ENCODE measurements at places on chromosomes 6 and 20. TPM values are rescaled to one million over a fixed set of nuclear protein-coding genes. Genes with fewer than 3 reads are reported as not detected.

- peak; percentile 80 for DNase-seq
Measured at GRCh38 chr6:160520043-160520904, 143.8 kb downstream of the LPA start.

DNA sequence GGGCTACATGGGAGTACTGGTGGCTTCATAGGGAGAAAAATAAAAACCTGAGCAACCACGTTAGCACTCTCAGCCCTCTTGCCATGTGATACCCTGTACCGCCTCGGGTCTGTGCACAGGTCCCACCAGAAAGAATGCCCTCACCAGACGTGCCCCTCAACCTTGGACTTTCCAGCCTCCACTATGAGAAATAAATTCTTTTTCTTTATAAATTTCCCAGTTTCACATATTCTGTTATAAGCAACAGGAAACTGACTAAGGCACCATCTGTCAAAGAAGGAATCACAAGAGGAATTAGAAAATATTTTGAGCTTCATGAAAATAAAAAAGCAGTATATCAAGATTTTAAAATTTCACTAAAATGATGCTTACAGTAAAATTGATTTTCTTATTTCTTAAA is 168.4 kb upstream of the BMP5 start:
- no peak for DNase-seq

GRCh38 chr6:47308198-47308517 is 1.5 kb downstream of the TNFRSF21 start:
- DNase-seq: peak; percentile 1

DNA sequence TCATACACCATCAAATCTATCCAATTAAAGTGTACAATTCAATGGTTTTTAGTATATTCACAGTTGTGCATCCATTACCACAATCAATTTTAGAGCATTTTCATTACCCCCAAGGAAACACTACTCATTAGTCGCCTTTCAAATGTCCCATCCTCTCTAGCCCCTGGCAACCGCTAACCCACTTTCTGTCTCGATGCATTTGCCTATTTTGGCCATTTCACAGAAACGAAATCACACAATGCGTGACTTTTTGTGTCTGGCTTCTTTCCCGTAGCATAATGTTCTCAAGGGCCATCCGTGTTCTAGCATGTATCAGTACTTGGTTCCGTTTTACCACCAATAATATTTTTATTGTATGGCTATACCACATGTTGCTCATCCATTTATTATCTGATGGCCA is 51.7 kb downstream of the PPP1R3G start:
- no peak for DNase-seq

DNA sequence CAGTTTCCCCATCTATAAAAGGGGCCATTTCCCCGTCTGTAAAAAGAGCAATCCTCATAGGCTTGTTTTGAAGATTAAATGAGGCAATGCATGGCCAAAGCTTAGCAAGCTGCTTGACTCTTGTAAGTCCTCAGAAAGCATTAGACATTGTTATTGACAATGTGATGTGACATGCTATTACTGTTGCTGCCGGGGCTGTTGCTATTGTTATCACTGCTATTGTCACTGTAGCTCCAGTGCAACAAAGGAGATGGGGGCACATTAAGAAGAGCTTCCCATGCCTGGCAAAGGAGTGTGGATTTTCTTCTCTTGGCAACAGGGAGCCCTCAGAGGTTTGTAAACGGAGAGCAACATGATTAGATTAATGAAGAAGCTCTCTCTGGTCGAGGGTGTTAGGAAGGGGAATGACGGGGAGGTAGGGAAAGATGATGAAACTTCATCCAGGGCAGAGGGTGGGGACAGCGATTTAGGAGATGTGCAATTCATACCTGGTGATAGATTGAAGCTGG is 33.1 kb upstream of the FAM83D start:
- no peak for DNase-seq

- no peak for DNase-seq
Measured at GRCh38 chr6:142537612-142538478, 236.0 kb downstream of the ADGRG6 start.

DNA sequence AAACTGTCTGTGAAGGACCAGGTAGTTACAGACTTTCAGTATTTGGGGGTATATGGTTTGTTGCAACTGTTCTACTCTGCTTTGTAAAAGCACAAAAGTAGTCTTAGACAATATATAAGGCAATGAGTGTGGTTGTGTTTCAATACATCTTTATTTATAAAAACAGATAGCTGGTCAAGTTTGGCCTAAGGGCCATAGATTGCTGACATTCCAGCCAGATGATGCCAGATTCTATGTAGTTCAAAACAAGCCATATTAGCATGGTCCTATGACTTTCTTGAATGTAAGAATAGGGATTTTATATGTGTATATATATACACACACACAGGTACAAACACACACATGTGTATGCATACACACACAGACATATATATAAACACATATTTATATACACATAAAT is 201.8 kb downstream of the GRIK2 start:
- no peak for DNase-seq

DNA sequence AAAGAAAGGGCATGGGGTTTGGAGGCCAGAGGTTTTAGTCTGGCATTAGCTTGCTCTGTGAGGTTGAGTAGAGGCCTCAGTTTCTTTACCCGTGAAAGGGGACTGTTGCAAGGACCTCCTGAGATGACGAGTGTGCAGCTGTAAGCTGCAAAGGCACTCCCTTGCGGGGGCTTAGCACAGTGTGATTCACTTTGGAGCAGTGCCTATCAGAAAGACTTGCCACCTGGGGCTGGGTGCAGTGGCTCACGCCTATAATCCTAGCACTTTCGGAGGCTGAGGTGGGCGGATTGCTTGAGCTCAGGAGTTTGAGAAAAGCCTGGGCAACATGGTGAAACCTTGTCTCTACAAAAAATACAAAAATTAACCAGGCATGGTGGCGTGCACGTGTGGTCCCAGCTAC is 7.5 kb upstream of the BAK1 start:
- no peak for DNase-seq

GRCh38 chr6:157656437-157656997 is 166.5 kb upstream of the SNX9 start:
- no peak for DNase-seq

DNA sequence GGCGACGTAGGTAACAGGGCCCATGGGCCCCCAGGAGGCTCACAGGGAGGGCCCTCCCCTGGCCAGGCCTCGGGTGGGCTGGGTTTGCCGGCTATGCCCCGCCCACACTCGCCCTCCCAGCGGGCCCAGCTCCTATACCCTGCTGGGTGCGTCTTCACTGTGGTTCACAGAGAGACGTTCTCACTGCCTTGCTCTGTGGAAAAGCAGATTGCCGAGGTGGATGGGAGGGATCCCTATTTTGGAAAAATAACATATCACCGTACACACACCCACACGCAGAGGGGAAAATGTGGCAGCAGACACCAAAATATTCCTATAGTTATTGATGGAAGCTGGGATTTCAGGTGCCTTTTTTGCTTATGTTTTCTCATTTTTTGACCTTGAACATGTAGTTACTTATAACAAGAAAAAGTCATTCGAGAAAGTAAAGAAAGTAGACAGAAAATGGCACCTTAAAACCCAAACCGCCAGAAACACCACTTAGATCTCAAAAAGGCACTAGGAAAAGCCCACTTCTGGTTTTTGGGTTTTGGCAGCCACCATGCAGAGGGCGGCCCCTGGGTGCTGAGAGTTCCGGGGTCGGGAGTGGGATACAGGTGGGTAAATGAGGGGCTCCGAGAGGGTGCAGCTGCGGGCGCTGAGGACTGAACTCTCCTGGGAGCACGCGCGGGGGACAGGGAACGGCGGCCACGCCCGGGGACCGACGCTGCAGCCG is 49.4 kb downstream of the TMEM242 start:
- DNase-seq: no peak

DNA sequence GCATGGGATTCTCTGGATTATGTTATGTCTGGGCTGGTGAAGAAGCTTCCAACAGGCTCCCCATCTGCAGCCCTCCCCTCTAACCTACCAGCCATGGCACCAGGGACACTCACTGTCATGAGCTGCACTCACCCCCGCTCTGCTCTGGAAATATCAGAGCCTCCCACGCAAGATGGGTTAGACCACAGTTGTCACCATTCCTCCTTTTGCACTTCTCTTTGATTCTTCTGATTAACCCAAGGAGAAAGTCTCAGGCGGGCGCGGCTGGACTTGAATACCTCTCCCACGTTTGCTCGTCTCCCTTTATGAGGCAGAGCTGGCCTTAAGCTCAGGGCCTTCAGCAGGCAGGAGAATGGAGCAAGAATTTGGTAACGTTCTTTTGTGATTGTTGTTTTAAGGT is 128.1 kb downstream of the CEBPB start:
- DNase-seq: no peak

GRCh38 chr20:24109008-24109407 is 120.4 kb upstream of the GGTLC1 start:
- no peak for DNase-seq

- no peak for DNase-seq
Measured at GRCh38 chr20:12293900-12294299, 376.2 kb downstream of the BTBD3 start.

DNA sequence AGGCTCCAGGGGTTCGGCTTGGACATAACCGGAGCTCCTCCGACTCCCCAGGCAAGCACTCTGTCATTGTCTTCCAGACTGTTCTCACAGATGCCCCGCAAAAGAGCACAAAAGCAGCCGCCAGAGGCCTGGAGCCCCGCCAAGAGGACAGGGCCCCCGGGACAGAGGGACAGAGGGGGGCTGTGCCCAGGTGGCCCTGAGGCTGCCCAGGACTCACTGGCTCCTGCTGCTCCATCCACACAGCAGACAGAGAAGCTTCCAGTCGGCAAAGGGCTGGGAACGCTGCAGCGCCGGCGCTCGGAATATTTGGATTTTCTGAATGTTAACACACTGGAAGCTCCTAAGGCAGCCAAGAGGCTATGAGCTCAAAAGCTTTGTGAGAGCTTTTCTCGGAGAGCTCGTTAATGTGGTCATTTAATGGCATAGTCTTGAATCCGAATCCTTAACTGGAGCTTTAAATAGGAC is 68.0 kb upstream of the QKI start:
- DNase-seq: no peak

- no peak for DNase-seq
Measured at GRCh38 chr6:30322527-30323501, 3.9 kb upstream of the TRIM39 start.

DNA sequence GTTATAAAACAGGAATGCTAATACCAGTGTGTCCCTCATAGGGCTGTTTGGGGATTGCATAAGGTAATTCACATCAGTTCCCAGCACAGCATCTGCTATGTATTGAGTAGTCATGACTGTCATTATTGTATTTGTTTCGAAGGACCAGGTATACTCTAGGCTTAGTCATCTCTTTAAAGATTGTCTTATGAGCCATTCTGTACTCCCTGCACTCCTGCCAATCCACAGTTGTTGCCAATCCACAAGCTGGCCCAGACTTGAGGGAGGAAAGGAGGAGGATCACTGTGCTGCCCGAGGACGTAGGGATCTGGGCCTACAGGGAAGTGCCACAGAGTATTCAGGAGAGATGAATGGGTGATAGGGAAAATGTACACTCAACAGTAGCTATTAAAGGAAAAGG is 113.0 kb upstream of the TIAM2 start:
- DNase-seq: no peak

Gene SRSF6
- polyA plus RNA-seq: 234 TPM

Gene SIGLEC1
- polyA plus RNA-seq: 5.0 TPM

Gene MATN4
- polyA plus RNA-seq: 0.85 TPM

Gene PTCRA
- polyA plus RNA-seq: not detected

Gene BPIFB4
- polyA plus RNA-seq: not detected

Gene EYA2
- polyA plus RNA-seq: 3.3 TPM

Gene PDCD2
- polyA plus RNA-seq: 59.5 TPM
